ENCODE measurements at places on chromosomes 3 and 15.

GRCh38 chr3:39156421-39156820 is 3.0 kb upstream of the CSRNP1 start:
- DNase-seq, result no peak

DNA sequence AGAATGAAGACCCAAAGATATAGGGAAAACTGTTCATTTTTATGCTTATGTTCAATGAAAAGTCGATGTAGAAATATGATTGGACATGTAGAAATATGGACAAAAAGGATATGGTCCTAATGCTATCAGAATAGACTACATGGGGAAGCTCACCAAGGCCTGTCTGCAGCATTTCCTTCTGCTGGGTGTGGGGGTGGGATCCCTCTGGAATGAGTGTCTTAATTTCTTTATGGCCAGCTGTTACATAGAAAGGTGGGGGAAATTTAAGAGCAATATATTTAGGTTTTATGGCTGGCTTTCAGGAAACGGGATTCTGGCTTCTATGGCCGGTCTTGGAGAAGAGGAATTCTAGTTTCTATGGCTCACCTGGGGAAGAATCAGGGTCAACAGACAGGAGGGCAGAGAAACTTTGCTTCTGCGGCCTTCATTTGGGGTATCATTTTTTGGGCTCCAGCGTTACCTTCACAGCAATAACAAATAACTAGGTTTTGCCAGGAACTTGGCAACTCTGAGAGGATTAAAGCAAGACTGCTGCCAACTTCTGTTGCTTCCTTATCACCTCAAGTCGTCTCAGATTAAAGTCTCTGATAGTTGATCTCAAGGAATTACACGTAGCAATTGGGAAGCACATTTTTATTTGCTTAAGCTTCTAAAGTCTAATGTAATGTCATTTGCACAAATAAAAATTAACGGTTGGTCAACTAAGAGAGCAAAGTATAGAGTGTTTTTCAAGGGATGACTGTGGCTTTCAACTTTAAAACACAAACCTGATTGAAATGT is 57.0 kb upstream of the GATM start:
- no peak for DNase-seq

DNA sequence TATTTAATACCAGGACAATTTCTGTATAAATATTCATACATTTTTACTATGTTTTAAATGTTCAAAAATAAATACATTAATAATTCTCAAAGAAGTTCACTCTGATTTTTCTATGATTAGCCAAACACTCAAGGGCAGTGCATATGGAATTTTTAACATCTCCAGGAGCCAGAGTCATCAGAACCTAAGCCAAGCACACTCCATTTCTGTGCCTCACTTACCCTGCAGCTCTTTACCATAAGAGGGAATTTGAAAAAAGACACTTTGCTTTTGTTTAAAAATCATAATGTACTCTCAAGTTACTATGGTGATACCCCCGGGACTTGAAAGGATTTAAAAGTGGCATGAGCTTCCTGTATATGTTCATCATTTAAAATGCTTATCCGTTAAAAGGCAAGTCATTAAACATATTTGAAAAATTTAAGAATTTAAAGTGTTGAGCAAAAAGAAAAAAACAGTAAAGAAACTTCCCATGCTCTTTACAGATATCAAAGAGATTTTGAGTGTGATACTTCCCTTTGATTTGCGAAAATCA is 747.4 kb upstream of the NECTIN3 start:
- no peak for DNase-seq

- DNase-seq, result no peak
Observed at GRCh38 chr3:15501126-15501525, 20.4 kb downstream of the COLQ start.

GRCh38 chr15:85704066-85704465 is 90.7 kb downstream of the KLHL25 start:
- no peak for DNase-seq

DNA sequence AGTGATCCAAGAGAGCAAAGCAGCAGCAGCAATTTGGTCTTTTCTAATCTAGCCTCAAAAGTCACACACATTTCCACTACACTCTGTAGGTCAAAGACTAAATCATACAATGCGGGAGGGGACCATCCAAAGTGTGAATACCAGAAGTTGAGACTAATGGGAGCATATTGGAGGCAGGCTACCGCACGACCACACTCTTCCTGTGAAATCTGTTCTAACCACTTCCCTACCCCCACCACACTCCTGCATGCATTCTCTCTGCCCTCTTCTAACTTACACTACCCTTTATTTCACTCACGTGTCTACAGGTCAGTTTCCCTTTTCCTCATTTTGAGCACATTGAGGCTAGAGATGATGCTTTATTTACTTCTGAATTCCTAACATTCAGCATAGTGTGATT is 23.7 kb upstream of the PRTG start:
- no peak for DNase-seq

GRCh38 chr3:46356909-46357308 is 3.0 kb downstream of the CCR2 start:
- no peak for DNase-seq

DNA sequence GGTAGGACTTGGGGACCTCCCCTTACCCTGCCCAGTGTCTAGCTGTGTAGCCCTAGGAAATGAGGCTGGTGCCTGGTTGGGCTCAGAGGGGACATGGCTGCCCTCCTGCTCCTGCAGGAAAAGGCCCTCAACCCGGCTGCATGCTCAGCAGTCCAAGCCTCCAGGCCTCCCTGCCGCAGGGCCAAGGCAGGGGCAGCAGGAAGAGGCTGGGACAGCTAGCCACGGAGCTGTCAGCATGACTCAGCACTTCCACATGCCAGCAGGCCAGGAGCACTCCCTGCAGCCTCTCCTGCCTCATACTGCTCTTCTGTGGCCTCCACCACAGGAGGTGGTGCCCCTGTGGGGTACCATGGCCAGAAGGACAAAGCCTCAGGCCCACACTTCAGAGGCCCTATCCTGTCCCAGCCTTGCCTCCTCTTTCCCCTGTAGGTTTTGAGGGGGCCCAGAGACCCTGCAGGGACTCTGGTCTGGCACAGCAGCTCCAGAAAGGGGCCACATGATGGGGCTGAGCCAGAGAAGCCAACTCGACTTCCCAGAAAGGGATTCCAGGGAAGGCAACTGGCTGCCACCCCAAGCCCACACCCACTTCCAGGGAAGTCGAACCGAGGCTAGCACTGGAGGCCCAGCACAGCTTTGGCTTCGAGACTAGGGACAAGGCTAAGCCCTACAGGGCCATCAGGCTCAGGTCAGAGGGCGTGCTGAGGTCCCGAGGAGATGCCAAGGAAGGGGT is 19.5 kb downstream of the TKT start:
- DNase-seq, result no peak

DNA sequence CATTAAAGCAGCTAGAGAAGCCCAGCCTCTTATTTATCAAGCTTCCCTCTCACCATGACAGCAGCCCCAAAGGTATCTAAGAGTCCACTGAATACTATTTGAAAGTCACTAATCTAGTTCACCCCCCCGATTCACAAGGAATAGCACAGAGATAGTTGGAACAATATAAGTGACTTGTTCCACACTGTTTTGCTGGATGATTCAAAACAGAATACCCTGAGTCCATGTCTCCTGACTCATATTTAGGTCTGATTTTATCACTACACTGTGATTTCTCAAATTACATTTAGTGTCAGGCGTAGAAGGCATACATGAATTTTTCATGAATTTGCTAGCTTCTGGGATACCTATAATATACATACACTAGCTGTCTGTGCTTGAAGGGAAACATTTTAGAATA is 18.7 kb upstream of the EOGT start:
- DNase-seq, result no peak

GRCh38 chr3:152254041-152254440 is 14.7 kb upstream of the MBNL1 start:
- no peak for DNase-seq
